ENCODE measurements at places on chromosomes 12 and 14.

DNA sequence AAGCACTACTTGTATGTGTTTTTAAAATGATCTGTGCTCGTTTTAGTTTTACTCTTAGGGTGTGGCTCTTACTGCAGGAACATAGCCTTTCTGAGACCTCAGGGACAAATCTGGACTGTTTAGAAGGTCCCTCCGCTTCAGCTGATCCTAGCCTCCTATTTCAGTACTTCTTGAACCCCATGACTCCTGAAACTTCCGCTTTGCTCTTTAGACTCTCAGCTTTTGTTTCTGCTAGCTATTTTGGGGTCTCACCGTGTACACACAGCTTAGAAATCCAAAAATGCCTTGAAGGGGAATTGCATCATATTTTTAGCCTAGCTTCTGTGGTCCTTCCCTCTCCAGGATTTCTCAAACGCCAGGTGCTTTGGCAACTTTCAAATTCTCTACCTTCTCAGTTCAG lies 8.3 kb downstream of the OR11G2 start:
- no peak for DNase-seq

- DNase-seq: no peak
Measured at GRCh38 chr14:50452979-50453705, 56.5 kb upstream of the CDKL1 start.

- DNase-seq: no peak
Measured at GRCh38 chr14:33799705-33800570, 150.9 kb downstream of the EGLN3 start.

- DNase-seq: no peak
Measured at GRCh38 chr12:3215410-3215975, 138.3 kb downstream of the TSPAN9 start.

DNA sequence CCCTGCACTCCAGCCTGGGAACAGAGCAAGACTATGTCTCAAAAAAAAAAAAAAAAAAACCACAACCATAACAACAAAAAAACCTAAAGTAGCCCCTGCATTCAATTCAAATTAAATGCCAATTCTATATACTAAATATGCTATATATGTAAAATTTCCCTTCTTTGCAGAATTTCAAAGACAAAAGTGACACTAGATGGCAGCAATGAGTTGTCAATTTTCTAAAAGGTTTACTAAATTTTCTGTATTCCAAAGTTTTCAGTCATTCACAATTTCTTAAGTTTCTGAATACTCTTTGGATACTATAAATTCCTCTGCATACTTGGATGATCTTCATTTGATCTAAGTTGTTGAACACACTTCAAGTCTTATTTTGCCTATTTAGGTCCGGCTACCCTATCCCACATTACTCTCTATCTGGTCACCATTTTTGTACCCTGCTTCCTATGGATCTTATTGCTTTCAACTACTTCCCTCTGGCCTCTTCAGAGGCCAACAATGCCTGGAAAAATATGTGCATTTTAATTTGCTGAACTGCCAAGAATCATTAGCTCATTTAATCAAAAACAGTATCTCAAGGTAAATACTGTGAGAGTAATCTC lies 27.9 kb downstream of the HNRNPC start:
- no peak for DNase-seq
